ENCODE measurements at places on chromosomes 4 and X.

GRCh38 chrX:36480441-36480990 is 527.6 kb upstream of the FAM47C start:
- no peak for DNase-seq

GRCh38 chrX:150352114-150352513 is 11.0 kb upstream of the MAMLD1 start:
- no peak for DNase-seq

GRCh38 chrX:41634284-41634683 is 54.5 kb upstream of the GPR34 start:
- no peak for DNase-seq

GRCh38 chrX:136250191-136251040 is 784 bp downstream of the MAP7D3 start:
- no peak for DNase-seq

DNA sequence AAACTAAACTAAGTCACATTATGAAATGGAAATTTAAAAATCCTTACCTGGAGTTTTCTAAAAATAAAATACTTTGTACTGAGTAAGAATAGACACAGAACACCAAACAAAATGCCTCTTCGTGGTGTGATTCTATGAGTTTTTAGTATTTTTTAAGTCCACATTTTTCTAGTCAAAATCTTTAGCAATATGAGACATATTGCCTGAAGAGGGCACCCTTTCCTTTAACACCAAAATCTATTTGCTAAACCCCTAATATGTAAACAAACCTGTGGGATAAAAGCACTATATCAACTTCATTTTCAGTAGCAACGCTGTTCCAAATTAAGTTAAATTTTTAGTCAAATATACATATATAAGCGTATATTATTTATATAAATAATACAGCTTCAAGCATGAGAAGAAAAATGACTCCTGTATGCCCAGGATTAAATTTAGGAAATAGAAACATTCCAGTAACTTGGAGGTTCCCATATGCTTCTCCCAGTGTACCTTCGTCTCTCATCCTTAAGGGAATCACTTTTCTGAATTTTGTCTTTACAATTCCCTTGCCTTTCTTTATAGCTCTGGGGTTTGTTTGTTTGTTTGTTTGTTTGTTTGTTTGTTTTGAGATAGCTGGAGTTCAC is 23.0 kb upstream of the PGM2 start:
- no peak for DNase-seq

- DNase-seq = no peak
Measured at GRCh38 chr4:62199291-62199810, 999.2 kb downstream of the ADGRL3 start.
